ENCODE measurements at places on chromosomes 6 and 20.

DNA sequence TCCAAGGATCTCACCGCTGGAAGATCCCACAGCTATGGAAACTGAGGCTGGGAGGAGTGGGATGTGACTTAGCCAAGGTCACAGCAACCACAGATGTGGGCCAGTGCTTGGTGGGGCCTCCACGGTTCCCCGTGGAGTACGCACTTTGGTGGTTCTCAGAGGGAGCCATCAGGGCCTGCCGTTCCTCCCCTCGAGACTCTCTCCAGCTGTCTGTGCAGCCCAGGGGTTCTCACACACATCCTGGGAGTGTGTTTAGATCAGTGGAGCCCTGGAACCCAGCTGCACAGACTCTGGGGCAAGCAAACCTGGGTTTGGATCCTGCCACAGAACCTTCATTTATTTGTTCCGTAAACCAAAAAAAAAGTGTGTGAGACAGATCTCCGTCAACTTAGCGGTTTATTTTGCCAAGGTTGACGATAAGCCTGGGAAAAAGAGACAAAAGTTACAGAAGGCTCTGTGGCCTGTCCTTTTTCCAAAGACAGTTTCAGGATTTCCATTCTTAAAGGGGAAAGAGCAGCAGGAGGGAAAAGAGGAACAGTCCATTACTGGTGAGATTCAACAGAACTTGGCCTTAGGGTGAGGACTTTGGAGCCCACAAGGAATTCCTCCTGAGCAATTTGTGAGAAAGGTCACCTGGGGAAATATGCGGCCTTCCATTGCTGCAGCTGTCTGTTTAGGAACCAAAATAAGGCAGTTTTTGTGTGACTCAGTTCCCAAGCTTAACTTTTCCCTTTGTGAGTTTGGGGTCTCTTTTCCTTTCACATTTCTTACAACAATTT, 13.6 kb upstream of the MYMX start:
- DNase-seq = no peak

GRCh38 chr20:38231531-38232121, 28.9 kb downstream of the KIAA1755 start:
- DNase-seq = no peak

DNA sequence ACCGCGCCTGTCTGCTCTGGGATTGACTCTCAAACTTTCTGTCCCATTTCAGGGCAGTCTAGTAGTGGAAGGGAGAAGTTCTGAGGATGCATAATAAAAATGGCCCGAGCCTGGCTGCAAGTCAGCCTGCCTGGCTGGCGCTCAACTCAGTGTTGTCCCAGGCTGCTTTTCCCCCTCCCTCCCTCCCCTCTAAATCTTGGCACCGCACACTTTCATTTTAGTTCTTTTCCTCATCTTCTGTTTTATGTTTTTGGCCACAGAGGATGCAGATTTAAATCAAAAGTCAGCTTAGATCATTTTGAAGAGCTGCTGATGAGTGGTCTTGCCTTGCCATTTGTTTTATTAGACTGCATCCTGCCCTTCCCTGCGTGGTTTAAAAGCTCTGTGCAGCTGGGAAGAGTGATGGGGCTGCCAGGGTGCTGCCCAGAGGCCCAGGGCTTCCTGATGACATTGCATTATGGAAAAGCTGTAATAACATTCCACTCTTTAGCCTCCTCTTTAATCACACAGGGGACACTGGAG, 6.5 kb upstream of the UQCC2 start:
- no peak for DNase-seq

DNA sequence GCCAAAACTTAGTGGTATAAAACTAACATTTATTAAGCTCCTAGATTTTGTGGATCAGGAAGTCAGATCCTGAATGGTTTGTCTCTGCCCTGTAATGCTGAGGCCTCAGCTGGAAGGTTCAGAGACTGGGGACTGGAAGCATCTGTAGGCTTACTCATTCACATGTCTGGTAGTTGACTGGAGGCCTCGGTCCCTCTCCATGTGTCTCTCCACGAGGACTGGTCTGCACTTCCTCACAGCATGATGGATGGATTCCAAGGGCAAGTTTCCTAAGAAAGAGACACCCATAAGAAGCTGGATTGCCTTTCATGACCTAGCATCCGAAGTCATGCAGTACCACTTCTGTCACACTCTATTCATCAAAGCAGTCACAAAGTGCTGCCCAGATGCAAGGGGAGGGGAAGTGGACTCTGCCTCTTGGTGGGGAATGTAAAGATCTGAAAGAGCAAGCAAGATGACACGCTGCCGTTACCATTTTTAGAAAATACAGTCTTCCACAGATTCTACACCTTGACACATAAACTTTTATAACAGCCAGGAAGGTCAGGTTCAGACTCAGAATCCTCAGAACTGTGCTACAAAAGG, 17.2 kb upstream of the MDGA1 start:
- DNase-seq = no peak

- DNase-seq = no peak
These were observed 1.4 kb downstream of the MAP3K4 start for GRCh38 chr6:160992980-160993314.

GRCh38 chr6:126083875-126084274, 97.5 kb downstream of the TRMT11 start:
- DNase-seq = no peak

- DNase-seq = no peak
These were observed 3.8 kb downstream of the COL12A1 start for GRCh38 chr6:75201901-75202672.

DNA sequence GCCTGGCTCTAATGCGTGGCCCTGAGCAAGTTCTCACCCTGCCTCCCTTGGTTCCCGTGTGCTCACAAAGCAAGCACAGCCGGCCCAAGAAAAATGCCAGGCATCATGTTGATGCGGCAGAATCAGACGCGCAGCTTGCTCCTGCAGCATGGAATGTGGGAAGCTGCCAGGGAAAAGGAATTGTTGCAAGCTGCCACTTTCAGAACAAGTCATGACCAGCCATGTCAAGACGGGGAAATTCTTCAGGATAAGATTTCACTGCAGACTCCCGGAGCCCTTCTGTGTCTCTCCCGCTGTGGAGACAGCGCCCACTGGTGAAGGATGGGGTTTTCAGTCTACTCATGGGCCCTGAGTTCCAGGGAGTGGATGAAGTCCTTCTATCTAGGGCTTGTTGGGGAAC, 4.6 kb downstream of the DACT2 start:
- DNase-seq = no peak

- DNase-seq = no peak
These were observed 534.0 kb downstream of the PKHD1 start for GRCh38 chr6:51553246-51554015.

- no peak for DNase-seq
These were observed 35.3 kb downstream of the TMEM181 start for GRCh38 chr6:158595223-158595622.

GRCh38 chr6:28808383-28808782, 115.4 kb downstream of the TRIM27 start:
- DNase-seq = no peak

DNA sequence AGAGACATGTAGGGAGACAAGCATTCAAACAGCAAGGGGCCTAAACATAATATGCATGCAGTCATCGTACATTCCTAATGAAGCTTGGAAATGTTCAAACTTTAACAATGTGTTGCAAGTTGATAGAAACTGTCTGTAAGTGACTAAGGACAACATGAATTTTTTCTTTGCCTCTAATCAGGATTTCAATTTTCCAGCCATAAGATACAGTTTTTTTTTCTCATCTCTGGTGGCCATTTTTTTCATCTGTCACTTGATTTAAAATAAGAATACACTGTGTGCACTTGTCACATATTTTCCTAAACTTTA, 22.2 kb upstream of the MTRF1L start:
- DNase-seq = no peak

GRCh38 chr6:167761794-167762258, 64.9 kb upstream of the AFDN start:
- DNase-seq = no peak

- no peak for DNase-seq
These were observed 68.1 kb upstream of the SLC4A11 start for GRCh38 chr20:3307078-3307477.

DNA sequence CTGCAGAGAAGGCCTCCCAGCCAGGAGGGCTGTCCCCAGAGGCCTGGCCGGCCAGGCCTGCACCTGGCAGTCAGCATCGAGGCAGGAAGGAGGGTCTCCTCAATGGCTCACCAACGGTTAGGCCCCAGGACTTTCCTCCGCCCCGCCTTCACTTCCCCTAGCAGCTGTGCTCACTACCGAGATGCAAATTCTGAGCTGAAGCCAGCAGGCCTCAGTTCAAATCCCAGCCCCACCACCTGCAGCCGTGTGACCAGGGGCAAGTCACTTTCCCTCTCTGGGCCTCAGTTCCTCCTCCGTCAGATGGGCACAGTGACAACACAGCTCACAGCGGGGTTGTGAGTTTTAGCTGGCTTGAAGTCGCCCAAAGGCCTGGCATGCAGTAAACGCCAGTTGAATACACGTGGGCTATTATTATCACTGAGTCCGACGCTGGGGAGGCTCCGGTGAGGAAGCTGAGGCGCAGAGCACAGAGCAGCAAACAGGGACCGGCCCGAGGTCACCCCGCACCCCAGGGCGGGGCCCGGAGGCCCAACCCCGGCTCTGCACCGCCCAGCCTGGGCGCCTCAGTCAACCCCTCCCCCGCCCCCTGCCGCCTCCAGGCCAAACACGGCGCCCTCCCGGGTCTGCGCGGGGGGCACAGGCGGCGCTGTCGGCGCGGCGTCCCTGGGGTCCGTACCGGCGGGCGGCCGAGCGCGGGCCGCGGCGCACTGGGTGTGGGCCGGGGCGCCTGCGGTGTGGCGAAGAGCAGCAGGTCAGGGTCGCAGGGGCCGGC, 671 bp downstream of the E2F1 start:
- DNase-seq = no peak

DNA sequence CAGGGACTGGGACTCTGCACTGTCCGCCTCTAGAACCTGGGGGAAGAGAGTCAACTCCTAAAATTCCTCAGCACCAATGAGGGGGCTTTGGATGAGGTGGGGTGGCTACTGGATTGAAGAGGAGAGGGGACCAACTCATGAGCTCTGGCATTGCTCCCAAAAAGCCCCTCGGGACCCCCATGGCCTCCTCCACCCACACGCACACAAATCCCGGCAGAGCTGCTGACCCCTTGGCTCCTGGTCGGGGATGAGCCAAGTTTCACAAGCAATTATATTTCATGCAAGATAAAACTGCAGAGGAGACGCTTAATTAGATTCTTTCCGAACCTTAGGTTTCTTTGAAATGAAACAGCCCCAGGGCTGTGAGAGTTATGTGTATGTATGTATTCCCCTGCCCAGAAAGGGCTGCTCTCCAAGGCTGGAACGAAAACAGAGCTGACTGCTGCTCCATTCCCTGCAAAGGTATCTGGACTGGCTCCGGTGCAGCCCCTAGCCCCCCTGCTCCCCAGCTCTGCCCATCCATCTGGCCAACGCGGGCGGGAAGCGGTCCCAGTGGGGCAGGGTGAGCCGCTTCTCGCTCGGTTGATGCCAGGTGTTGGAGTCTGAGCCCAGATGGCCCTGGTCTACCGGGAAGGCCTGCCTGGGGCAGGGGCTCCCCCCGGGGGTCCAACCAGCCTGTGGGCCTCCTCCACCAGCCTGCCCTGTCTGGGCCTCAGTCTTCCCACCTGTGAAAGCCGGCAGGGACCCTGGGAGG, 46.8 kb upstream of the STX16 start:
- DNase-seq = no peak

DNA sequence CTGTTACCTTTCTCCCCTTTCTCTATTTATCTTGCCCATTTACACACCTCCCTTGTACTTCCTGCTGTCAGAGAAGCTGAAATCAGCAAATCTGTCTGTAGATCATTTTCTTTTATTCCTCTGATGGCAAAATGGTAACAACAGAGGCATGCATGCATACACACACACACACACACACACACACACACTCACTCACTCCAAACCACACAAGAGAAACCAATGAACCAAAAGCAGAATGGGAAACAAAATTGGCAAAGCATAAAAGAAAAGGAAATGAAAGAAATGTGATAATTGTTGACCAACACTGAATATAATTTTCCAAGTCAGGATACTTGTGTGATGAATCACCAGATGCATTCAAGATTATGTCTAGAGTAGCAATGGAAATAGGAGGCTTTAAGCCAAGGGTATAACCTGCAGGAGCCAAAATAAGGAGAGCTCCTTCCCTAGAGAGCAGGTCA, 172.4 kb downstream of the PLCB4 start:
- no peak for DNase-seq

DNA sequence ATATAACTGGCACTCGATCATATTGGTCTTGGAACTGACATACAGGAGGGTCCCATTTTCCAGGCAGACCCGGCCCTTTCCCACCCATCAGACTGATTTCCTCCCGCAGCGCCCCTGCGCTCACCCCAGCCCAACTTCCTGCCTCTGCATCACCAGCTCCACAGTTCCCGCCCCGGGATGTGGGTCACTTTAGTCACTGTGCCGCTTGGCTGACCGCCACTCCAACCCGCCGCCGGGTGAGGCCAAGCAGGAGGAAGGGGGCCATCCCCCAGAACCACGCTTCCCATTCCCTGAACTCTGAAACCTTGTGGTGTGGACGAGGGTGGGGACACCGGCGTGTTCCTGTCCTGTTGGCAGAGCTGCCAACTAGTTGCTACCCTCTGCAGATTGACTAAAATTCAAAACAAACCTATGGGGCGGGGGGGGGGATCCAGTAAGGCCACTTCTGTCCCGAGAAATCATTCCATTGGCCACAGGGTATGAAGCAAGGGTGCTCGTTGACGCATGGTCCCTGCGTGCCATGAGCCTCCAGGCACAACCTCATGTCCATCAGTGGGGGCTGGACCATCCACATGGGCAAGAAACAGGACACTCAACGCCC, 12.3 kb downstream of the TGM2 start:
- no peak for DNase-seq

GRCh38 chr6:136764517-136764993, 27.7 kb downstream of the MAP3K5 start:
- DNase-seq = no peak

DNA sequence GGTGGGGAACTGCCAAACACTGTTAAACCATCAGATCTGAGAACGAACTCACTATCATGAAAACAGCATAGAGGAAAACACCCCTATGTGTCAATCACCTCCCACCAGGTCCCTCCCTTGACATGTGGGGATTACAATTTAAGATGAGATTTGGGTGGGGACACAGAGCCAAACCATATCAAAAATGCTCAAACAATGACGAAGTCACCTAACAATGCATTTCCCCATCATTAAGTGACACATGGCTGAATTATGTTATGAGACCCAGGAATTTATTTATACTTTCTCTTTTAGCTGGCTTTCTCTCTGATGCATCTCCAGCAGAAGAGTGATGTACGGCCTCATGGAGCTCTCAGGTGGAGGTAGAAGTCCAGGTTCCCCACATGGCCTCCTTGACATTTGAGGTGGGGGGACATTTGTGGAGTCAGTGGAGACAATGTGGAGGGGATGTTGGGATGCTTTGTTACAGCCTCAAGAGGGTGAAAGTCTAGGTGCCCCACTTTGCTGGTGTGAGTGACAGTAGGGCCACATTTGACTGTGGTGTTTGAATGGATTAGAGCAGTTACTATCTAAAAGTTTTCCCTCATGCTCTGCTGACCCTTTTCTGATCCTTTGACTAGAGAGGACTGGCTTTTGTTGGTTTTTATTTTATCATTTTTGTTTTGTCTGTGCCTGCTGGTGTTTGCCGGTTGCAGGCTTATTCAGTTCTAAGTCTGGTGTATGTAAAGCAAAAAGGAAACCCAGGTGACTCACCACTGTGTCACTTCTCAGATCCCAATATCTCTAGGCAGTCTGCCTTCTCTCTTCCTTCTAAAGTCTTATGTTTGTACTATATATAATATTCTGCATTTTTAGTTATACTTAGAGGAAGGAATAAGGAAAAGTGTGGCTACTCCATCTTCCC, 18.5 kb upstream of the DCBLD1 start:
- DNase-seq = no peak

- no peak for DNase-seq
These were observed 68.9 kb downstream of the PAK5 start for GRCh38 chr20:9769954-9770353.

GRCh38 chr6:26030716-26031115, 56.5 kb upstream of the HFE start:
- no peak for DNase-seq

- no peak for DNase-seq
These were observed 108.6 kb upstream of the EYA4 start for GRCh38 chr6:133132466-133132971.
